ENCODE measurements at places on chromosomes 5 and 9. TPM values are rescaled to one million over a fixed set of nuclear protein-coding genes. Genes with fewer than 3 reads are reported as not detected.

RABGAP1 gene
- 8.9 TPM for total RNA-seq

TLX3 gene
- not detected for total RNA-seq

IFNE gene
- total RNA-seq = not detected

MAPK9 gene
- 16.1 TPM for total RNA-seq

CD274 gene
- total RNA-seq = 3.0 TPM

C5orf58 gene
- total RNA-seq = not detected

HTR1A gene
- total RNA-seq = not detected

FAM200C gene
- 2.6 TPM for total RNA-seq

SLC6A19 gene
- total RNA-seq = not detected

MARCOL gene
- not detected for total RNA-seq

PCA3 gene
- not detected for total RNA-seq

EGR1 gene
- 11.5 TPM for total RNA-seq

LCN6 gene
- not detected for total RNA-seq

CCL28 gene
- 0.86 TPM for total RNA-seq

IDNK gene
- total RNA-seq = 7.8 TPM

SYK gene
- total RNA-seq = not detected

C5orf63 gene
- 2.6 TPM for total RNA-seq

SMARCA2 gene
- total RNA-seq = 32.4 TPM

SHC3 gene
- total RNA-seq = 4.1 TPM

HRH2 gene
- total RNA-seq = not detected

OR1Q1 gene
- not detected for total RNA-seq

SEMA4D gene
- under 0.01 TPM for total RNA-seq

DEPDC1B gene
- 11.9 TPM for total RNA-seq

FOXD4L4 gene
- total RNA-seq = not detected

CDH18 gene
- total RNA-seq = not detected

PCDHA7 gene
- total RNA-seq = not detected

ACER2 gene
- 3.4 TPM for total RNA-seq

ADAMTS2 gene
- 34.4 TPM for total RNA-seq

FSD1L gene
- total RNA-seq = 1.2 TPM

STKLD1 gene
- total RNA-seq = 1.7 TPM

SNCAIP gene
- total RNA-seq = 26.2 TPM

POU5F2 gene
- total RNA-seq = not detected

IFNA2 gene
- not detected for total RNA-seq

ROPN1L gene
- total RNA-seq = 1.8 TPM

TMEM215 gene
- total RNA-seq = not detected

OLFML2A gene
- 14.1 TPM for total RNA-seq

FCN2 gene
- not detected for total RNA-seq

PCDHGC4 gene
- 0.58 TPM for total RNA-seq

MCC gene
- 8.6 TPM for total RNA-seq

PRLR gene
- total RNA-seq = 11.5 TPM

RPP25L gene
- 32.6 TPM for total RNA-seq

RORB gene
- total RNA-seq = 8.0 TPM

ARHGEF28 gene
- 11.2 TPM for total RNA-seq

PTPRD gene
- total RNA-seq = 3.5 TPM

IL9 gene
- not detected for total RNA-seq
